ENCODE measurements at places on chromosomes 16 and 17.

DNA sequence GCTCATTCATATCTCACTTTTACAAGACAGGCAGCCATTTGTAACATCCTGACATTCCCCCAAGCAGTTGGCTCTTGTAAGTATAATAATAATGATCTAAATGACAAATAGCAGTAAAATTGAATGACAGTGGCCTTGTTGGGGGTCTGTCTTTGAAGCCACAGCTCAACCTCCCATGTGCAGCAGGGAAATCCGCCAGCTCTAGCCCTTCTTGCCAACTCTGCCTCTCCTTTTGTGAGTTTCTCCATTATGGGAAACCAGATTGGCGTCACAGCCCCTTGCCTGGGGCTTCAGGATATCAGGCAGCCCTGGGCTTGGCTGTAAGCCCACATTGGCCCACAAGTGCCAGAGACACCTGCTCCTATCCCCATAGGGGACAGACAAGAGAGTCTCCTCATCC is 70.4 kb upstream of the CACNG5 start:
- no peak for DNase-seq

DNA sequence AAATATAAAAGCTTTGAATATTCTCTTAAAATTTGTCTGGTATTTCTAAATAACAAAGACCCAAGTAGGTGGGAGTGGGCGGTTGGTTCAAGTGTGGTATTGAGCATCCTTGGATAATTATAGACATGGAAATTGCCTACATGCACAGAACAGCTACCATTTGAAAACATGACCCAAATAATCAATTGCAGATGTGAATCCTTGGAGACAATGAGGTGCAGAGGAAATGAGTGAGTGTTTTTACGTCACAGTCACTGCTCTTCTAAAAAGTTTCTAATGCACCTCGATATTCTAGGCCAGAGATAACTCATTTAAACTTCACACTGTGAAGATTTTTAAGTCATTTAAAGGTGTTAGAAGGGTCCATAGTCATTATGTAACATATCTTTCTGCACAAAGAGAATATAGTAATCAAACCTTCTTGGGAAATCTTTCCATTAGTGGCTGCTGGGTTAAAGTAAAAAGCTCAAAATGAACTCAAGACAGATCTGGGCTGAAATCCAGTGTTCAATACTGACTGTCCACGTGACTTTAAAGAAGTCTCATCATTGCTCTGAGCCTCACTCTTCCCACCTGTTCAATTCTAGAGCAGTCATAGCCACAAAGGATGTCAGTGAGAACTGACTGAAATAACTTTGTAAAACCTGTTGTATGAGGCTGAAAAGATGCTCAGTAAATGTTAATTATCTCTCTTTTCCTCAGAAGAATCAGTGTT is 144.5 kb downstream of the CDH11 start:
- DNase-seq, result no peak

DNA sequence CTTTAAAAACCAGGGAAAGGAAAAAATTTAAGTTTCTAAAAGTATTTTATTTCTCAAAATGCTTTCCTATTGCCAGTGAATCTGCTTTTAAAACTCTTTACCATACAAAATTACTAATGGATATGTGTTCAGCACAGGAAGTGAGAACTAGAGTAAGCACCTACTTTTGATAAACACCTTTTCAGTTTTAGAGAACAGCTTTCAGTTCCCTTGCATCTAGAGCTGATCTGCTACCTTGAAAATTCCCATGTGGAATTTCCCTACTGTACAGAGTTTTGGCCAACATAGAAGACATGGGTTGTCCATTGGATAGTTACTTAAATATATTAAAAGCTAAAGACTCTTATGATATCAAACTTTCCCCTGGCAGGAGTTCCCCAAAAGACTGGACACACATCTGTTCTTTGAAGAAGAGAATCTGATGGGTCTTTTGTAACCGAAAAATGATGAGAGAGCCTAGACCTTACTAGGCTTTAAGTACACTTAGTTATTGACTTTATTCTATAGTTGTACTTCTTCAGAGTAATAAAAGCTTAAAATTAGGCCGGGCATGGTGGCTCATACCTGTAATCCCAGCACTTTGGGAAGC is 112.1 kb upstream of the CNTNAP4 start:
- DNase-seq, result no peak

DNA sequence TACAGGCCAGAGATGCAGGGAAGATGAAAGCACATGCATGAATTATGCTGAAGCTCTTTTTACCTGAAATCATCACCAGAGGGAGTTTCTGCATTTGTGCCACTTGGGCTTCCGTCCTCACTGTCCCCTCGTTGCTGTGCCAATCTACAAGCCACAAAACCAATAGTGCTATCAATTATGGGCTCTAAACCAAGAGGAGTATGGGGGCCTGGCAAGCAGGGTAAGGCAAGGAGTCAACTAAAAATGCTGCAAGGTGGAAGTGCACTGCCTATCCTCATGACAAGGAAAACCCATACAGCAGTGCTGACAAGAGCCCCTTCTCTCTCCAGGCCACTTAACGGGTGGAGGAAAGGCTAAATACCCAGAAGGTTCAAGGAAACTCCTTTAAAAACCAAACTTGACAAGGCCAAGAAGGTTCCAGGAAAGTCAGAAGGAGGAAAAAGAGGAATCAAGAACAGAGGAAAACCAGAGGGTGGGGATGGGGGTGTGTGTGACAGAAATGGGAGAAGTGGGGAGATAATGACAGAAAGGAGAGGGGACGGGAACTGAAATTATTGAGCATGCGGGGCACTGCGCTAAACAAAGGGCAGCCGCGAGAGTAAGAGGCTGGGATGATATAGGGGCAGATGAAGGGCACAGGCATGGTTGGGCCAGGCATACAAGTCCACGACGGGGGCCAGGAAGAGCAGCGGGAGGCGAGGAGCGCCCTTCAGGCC is 674 bp downstream of the C17orf75 start:
- peak; percentile 30 for DNase-seq

GRCh38 chr17:40884708-40885512 is at the start of gene KRT20:
Gene KRT20, minus strand, starts transcription at chr17:40885242. Its CDS starts 57 bp downstream, at chr17:40885185.
- no peak for DNase-seq

GRCh38 chr17:39653662-39654331 is 11.4 kb upstream of the TCAP start:
- DNase-seq, result peak; percentile 80

GRCh38 chr17:37301288-37301687 is 74.5 kb upstream of the C17orf78 start:
- no peak for DNase-seq

- DNase-seq, result no peak
These were observed 322.4 kb downstream of the CBLN1 start for GRCh38 chr16:48959204-48959603.

- DNase-seq, result no peak
These were observed 385.9 kb downstream of the WWOX start for GRCh38 chr16:78485188-78485916.

GRCh38 chr16:86167061-86167460 is 268.1 kb downstream of the IRF8 start:
- no peak for DNase-seq

GRCh38 chr16:9957433-9957832 is 224.8 kb downstream of the GRIN2A start:
- DNase-seq, result no peak

DNA sequence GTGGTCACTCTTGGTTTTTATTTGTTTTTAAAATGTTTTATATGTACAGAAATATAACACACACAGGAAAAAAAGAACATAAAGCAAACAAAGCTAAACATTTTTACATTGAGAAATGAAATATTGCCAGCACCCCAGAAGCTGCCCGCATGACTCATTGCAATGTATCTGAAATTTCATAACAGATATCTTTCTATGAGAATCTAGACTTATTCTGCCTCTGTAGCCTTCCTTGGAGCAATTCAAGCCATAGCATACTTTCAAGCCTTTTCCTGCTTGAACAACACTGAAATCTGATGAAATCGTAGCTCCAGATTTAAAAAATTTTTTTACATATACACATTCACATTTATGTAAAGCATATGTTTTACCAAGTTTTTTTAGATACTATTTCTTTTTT is 86.9 kb downstream of the RBBP6 start:
- DNase-seq, result no peak

- peak; percentile 10 for DNase-seq
These were observed 1.5 kb downstream of the GRB7 start for GRCh38 chr17:39738983-39739884.

DNA sequence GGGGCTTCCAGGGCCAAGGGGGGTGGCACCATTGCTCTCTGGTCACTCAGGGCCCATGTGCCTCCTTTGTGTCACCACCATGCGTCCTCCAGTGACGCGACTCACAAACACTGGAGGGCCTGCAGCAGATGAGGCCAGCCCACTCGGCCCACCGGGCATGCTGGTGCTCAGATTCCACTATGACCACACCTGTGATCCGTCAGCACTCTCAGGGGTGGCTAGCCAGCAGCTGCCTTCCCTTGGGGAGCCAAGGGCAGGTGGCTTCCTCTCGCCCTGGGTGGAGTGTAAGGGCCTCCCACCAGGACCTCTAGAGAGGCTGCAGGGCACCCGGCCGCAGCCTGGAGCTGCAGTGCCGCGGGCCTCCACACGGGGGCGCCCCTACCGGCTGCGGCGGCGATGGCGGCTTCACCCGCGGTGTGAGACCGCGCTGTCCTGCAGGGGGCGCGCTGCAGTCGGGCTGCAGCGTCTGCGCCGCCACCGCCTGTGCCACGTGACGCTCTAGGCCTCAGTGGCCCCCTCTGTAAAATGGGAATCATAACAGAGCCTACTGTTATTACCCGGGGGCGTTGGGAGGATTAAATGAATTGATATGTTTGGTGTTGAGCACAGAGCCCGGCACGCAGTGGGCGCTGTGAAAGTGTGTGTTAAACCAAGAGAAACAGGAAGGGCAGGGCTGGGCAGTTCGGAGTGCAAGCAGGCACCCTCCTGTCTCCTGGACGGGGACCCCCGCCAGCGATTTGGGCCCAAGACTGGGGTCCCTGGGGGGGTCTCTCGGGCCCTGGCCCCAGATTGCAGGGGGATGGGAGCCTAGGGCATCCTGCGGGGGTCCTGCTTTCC is 192.4 kb upstream of the GSE1 start:
- DNase-seq, result peak; percentile 88

DNA sequence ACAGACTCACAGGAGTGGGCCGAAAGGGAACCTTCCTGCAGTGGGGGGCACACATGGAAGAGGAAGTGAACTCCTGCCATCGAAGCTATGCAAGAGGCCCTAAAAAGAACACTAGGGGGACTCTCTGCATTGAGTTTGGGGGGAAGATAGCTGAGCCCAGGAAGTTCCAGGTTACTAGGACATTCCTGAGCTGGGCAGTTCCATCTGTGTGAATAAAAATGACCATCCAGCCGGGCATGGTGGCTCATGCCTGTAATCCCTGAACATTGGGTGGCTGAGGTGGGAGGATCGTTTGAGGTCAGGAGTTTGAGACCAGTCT is 211.8 kb downstream of the ZNF423 start:
- DNase-seq, result no peak

DNA sequence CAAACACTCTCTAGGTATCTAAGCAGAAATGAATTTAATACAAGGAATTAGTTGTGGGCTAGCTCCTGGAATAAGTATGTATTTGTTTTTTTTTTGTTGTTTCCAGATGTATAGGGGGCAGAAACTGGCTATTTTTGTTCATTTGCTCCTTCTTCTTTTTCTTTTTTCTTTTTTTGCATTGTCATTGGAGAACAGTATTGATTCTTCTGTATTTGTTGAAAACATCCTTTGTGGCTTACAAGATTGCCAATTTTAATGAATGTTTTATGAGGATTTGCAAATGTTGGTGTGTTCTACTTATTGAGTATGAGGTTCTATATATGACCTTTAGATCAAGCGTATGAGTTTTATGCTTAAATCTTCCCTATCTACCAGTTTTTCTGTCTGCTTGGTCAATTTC is 5.6 kb upstream of the PCTP start:
- no peak for DNase-seq

GRCh38 chr17:68482576-68483041 is 25.3 kb upstream of the WIPI1 start:
- DNase-seq, result peak; percentile 32

Data from suppressor macrophage (primary cell).